ENCODE measurements at places on chromosomes 3 and 15.

DNA sequence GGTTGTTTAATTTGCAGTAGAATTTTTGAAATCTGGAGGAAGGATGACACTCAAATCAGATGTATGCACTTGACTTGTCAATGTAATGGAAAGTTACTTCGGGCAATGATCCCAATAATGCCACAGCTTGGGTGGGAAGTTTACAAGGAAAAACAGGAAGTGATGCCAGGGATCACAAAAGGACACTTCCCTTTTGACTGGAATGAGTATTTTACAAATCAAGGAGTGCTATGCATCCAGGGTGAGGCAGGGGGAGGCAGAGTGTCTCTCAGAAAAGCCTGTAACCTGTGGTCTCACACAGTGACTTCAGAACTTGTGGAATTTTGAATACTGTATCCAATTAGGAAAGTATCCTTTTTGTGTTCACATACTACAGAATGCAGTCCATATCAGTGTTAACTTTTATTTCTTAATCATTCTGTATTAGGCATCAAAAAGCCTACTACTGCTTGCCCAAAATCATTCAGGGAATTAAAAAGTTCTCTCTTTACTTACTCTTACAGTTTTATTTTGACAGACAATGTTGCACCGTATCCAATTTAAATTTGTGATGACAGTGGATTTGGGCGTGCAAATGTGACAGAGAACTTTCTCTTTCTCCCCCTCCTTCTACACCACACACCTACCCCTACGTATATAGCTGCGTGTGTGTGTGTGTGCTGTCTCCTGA is 445.1 kb downstream of the MECOM start:
- peak; percentile 28 for DNase-seq
- no peaks in the 10 kb centered on the region for H3K36me3 ChIP-seq
- peaks cover 11% of the 10 kb centered on the region for H3K4me1 ChIP-seq
- H3K4me3 ChIP-seq = no peak overlapping the region
- peak overlapping the region; percentile 25 for H3K27ac ChIP-seq
- no peaks in the 10 kb centered on the region for H3K27me3 ChIP-seq

DNA sequence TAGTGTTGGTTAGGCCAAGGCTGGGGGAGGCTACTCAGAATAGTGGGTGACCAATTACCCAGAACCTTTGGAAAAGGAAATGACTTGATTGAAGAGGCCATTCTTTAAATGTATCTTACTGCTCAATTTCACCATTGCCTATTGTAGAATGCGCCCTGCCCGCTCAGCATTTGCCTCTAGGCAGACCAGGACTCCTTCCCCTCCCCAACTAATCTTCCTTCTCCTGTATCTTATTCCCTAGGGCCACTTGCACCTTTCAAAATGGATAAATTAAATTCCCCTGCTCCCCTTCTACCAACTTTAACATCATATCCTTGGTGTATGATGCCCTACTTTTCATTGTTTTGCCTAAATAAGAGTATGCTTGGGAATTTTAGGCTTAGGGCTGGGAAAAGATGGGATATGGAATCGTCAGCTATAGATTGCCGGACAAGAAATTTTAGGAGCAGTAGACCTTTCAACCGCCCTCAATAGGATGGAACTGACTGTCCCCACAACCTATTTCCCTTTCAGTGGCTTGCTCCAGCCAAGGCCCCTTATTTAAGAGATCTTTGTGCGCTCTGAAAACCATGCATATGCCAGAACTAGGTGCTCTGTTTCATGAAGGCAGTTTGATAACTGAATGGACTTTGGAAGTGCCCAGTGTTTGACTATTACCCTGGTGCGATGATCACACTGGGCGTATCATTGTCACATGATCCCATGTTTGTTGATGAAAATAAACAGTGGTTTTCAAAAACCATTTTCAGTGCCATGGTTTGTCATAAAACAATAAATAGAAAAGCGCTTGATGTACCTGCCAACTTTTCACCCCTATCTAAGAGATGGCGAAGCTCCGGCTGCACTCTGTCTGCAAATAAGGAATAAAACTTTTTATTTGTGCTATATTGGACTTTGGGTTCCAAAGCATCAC is 74.3 kb upstream of the TSEN2 start:
- H3K27me3 ChIP-seq = no peaks in the 10 kb centered on the region
- no peak for DNase-seq
- peaks cover 5% of the 10 kb centered on the region for H3K36me3 ChIP-seq
- peaks cover 13% of the 10 kb centered on the region for H3K4me1 ChIP-seq

DNA sequence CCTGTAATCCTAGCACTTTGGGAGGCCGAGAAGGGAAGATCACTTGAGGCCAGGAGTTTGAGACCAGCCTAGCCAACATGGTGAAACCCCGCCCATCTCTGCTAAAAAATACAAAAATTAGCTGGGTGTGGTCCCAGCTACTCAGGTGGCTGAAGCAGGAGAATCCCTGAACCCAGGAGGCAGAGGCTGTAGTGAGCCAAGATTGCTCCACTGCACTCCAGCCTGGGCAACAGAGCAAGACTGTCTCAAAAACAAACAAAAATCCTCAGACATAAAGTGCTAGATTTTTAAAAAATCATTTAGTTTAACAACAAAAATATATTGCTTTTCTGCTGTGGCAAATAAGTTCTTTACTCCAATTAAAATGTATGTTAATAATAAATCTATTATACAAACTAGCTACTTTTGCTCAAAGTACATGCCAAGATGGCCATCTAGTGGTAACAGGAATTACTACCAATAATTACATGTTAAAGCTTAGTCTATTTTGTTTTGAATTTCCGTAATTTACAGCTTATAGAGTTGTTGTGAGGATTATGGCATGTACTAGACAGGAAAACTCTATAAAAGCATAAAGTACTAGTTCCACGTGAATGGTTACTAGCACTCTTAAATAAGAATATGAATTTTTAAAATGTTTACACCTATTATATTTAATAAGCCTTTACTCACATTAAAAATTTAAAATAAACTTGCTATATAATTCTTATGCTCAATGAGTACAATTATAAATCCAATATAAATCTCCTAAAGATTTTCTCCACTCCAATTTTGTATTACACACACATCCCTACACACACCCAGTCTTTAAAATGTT is 39.0 kb downstream of the GABPB1 start:
- no peak for DNase-seq
- no peaks in the 10 kb centered on the region for H3K36me3 ChIP-seq
- no peaks in the 10 kb centered on the region for H3K27me3 ChIP-seq
- no peak overlapping the region for H3K27ac ChIP-seq

- DNase-seq = no peak
- H3K27me3 ChIP-seq = no peaks in the 10 kb centered on the region
- no peak overlapping the region for H3K27ac ChIP-seq
- peaks cover 4% of the 10 kb centered on the region for H3K36me3 ChIP-seq
These were observed 20.9 kb downstream of the BBX start for GRCh38 chr3:107543666-107544065.

- no peak overlapping the region for H3K27ac ChIP-seq
- H3K4me3 ChIP-seq = no peak overlapping the region
- H3K36me3 ChIP-seq = peaks cover 48% of the 10 kb centered on the region
- H3K27me3 ChIP-seq = no peaks in the 10 kb centered on the region
- DNase-seq = no peak
- no peaks in the 10 kb centered on the region for H3K4me1 ChIP-seq
These were observed 22.4 kb downstream of the LRRC58 start for GRCh38 chr3:120326784-120327183.

DNA sequence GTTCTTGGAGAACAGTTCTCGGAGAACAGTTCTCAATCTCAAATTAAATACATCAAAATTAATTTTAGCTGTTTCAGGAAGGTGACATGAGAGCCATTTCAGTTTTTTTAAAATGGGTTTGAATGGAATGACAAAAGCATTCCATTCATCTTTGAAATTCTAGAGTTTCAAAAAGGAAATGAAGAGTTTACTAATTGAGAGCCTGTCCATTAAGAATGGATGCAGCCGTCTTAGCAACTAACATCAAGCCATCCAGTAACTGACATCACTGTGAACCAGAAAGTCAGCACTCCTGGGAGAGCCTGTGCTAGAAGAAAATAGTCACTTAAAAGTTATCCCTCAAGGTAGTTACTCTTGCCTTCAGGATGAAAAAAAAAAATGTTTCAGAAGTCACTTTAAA is 47.0 kb upstream of the FSTL1 start:
- H3K4me1 ChIP-seq = peaks cover 20% of the 10 kb centered on the region
- no peak for DNase-seq
- H3K27me3 ChIP-seq = no peaks in the 10 kb centered on the region
- no peak overlapping the region for H3K4me3 ChIP-seq
- H3K36me3 ChIP-seq = no peaks in the 10 kb centered on the region
- H3K27ac ChIP-seq = peak overlapping the region; percentile 65

GRCh38 chr3:48848816-48849515 is 1.3 kb upstream of the PRKAR2A start:
- peaks cover 40% of the 10 kb centered on the region for H3K4me1 ChIP-seq
- H3K36me3 ChIP-seq = peaks cover 3% of the 10 kb centered on the region
- no peaks in the 10 kb centered on the region for H3K27me3 ChIP-seq
- no peak overlapping the region for H3K27ac ChIP-seq
- DNase-seq = no peak
- H3K4me3 ChIP-seq = no peak overlapping the region

DNA sequence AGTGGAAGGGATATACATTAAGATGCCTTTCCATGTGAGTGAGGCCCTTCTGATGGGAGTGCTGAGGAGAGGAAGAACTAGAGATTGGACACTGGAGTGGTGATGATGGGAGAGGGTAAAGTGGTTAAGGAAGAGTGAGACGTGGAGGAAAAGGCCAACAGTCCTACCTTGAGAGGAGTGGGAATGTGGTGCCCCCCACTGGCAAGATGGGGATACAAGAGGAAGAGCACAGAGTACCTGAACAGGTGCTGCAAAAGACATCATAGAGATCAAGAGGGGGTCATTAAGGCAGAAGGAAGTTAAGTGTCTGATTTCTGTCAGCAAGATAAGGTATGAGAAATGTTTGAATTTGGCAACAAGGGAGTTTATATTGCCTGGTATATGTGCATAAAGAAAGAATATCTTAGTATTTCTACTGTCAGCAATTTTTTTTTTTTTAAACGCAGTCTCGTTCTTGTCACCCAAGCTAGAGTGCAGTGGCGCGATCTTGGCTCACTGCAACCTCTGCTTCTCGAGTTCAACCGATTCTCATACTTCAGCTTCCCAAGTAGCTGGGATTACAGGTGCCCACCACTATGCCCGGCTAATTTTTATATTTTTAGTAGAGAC is 34.0 kb downstream of the ARIH2 start:
- H3K4me1 ChIP-seq = peaks cover 69% of the 10 kb centered on the region
- no peak for DNase-seq
- peak overlapping the region; percentile 0 for H3K27ac ChIP-seq
- no peak overlapping the region for H3K4me3 ChIP-seq
- no peaks in the 10 kb centered on the region for H3K27me3 ChIP-seq

DNA sequence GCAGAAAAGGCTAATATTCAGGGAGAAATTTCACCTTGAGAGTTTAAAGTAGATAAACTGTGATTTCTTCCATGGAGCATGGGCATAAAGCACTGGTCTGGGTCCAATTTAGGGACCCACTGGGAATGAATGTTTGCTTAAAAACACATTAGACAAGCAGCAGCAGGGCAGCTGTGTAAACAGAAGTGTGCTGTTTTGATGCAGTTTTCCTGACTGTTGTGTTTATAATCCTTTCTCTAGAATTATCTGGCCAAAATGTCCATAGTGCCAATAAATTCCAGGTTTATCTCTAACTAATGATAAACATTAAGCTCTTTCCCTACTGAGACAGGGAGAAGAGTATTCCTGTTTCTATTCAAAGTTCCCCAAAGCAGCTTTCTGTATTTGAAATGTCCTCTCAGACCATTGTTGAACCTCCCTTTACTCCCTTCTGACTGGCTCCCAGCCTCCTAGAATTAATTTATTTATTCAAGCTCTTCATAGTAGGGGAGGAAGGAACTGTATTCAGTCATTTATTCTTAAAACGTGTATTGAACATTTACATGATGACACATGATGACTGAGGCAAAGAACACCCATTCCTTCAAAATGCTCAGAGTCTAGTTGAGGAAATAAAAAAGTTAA is 7.0 kb upstream of the TM4SF18 start:
- peaks cover 47% of the 10 kb centered on the region for H3K4me1 ChIP-seq
- H3K36me3 ChIP-seq = no peaks in the 10 kb centered on the region
- no peaks in the 10 kb centered on the region for H3K27me3 ChIP-seq
- peak overlapping the region; percentile 90 for H3K27ac ChIP-seq

DNA sequence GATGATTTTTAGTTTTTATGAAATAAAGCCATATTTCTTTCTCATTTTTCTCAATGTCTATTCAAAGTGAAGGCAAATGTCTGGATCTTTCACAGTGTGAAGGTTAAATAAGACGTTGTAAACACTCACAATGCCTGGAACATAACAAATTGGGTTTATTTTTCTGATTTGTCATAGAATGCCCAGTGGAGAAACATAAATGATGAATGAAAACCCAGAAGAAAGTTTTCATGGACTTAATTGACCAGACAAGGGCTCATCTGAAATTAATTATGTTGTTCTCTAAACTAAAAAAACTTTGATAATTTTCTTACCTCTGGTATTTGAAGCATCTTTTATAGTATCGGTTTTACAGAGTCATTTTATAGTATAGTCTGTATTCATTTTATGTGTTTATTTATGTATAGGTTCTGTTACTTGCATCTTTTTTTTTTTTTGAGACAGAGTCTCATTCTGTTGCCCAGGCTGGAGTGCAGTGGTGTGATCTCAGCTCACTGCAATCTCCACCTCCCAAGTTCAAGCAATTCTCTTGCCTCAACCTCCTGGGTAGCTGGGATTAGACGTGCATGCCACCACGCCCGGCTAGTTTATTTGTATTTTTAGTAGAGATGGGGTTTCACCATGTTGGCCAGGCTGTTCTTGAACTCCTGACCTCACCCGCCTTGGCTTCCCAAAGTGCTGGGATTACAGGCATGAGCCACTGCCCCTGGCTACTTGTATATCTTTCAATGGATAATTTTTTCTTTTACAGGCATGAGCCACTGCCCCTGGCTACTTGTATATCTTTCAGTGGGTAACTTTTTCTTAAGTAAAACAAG is 15.1 kb upstream of the BNIP2 start:
- peaks cover 13% of the 10 kb centered on the region for H3K27me3 ChIP-seq
- H3K4me3 ChIP-seq = no peak overlapping the region
- no peaks in the 10 kb centered on the region for H3K4me1 ChIP-seq
- no peak for DNase-seq

GRCh38 chr15:56943403-56943802 is 25.0 kb downstream of the TCF12 start:
- peaks cover 52% of the 10 kb centered on the region for H3K4me1 ChIP-seq
- H3K27ac ChIP-seq = no peak overlapping the region
- no peak overlapping the region for H3K4me3 ChIP-seq
- H3K36me3 ChIP-seq = peaks cover 9% of the 10 kb centered on the region

DNA sequence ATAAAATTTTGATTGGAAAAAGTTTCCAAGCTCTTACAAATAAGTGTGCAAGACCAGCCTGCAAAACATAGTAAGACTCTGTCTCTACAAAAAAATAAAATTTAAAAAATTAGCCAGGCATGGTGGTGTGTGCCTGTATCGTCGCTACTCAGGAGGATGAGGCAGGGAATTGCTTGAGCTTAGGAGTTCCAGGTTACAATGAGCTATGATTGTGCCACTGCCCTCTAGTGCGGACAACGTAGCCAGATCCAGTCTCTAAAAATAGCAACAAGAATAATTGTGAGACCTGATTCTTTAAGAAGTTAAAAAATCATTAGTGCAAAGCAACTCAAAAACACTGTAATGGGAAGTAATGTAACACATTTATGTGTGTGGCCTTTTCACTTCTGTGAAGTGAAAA is 251.6 kb downstream of the RBMS3 start:
- no peaks in the 10 kb centered on the region for H3K27me3 ChIP-seq
- H3K27ac ChIP-seq = peak overlapping the region; percentile 77
- H3K4me1 ChIP-seq = peaks cover 48% of the 10 kb centered on the region
- no peak for DNase-seq
- no peaks in the 10 kb centered on the region for H3K36me3 ChIP-seq

GRCh38 chr3:33834096-33834453 is 35.6 kb downstream of the PDCD6IP start:
- peaks cover 67% of the 10 kb centered on the region for H3K36me3 ChIP-seq
- H3K27ac ChIP-seq = no peak overlapping the region
- no peaks in the 10 kb centered on the region for H3K27me3 ChIP-seq
- no peak for DNase-seq
- peaks cover 4% of the 10 kb centered on the region for H3K4me1 ChIP-seq
- H3K4me3 ChIP-seq = no peak overlapping the region
